ENCODE measurements at places on chromosomes 5 and 9.

DNA sequence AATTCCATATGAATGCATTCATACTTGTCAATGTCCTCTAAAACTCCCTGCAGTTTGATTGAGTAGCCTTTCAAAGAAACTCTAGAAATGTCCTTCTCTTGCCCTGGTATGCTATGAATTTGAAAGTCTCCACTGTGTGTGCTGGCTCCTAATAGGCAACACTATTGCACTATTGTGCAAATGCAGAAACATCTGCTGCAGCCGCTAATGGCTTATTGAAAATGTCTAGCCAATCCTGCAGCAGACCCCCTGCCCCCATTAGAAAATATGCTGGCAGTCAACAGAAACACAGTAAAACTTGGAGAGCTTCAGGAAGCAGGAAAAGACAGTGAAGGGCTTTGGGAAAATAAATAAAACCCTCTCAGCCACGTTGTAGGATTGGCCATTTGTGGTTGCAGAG, 87.3 kb upstream of the GRAMD2B start:
- DNase-seq: no peak

DNA sequence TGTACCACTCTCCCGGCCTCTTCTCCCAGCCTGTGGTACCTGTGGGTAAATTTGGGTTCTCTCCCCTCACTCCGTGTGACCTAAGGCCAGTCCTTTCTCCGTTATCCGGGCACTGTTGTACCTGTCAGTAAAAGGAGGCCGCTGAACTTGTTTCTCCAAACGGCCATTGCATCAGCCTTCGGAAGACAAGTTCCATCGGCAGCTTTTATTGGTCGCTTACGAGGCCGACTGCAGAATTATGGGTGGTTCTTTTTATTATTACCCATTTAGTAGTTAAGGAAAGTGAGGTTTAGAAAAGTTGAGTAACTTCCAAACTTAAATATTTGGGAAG, 558 bp downstream of the GRPEL2 start:
- no peak for DNase-seq

DNA sequence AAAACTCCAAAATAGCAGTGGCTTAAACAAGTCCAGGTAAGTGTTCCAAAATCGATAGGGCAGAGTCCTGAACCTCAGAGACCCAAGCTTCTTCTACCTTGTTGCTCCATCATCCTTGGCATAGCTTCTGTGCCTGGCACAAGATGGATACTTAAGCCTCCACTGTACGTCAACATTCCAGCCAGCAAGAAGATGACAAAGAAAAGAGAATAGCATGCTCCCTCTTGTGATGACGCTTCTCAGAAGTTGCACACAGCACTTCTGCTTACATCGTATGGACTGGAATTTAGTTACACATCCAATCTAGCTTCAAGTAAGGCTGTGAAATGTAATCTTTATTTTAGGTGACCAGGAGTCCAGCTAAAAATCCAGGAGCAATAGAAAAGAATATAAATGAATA, 227.4 kb downstream of the ESM1 start:
- no peak for DNase-seq

DNA sequence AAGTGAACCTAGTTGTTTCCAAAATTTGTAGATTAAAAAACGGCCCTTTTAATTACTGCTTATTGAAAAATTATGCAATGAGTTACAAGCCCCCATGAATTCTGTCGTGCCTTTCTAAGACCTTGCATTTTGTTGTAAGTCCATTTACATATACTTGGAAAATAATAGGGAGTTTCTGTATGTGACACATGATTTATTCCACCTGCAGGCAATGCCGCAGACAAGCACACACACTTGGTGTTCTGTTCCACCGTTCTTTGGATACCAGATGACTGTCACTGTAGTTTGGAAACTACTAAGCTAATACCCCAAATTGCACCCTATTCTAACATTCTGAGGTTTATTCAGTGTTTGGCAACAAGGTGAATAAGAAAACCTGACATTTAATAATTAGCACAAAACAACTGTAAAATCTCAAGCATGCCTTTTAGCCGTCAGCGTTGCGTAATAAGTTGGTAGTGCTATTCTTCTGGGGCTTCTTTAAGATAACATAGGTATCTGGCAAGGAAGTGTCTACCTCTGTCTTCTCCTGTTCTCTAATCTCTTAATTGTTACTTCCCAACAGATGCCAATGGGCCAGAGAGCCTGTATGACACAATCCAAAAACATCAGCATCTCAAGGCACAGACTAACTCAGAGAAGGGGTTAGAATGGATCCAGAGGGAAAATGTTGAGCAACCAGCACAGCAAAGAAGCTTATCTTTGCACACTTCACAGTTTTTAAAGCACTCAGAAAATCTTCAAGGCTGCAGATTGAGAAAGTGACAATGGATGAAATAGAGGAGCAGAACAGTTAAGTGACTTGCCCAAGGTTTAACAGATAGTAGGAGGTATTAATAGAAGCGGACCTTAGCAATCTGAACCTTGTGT, 48.2 kb upstream of the DPYSL3 start:
- DNase-seq: no peak

DNA sequence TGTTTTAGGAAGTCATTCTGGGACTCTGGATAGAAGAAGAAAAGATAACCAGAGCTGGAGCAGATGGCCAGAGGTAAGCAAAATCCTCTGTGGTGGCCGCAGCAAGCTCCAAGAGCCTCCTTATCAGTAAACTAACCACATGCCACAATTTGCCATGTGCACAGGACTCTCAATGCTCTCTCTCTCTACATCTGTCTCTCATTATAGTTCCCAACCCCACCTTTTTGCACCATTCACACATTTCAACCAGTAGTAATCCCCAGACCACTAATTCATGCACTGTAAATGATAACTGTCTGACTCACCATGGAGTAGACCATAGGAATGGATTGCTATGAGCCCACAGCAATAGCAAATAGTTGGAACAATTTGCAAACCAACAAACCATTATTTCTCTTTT, 526.1 kb downstream of the TLR4 start:
- no peak for DNase-seq

GRCh38 chr9:17739022-17739421, 160.2 kb downstream of the SH3GL2 start:
- DNase-seq: no peak

GRCh38 chr9:123478967-123479602, 123.1 kb downstream of the CRB2 start:
- DNase-seq: no peak

- no peak for DNase-seq
Measured at GRCh38 chr5:143662020-143662419, 149.9 kb upstream of the HMHB1 start.

GRCh38 chr5:127092690-127093089, 19.4 kb upstream of the C5orf63 start:
- DNase-seq: no peak

- no peak for DNase-seq
Measured at GRCh38 chr5:96817506-96817905, 9.8 kb upstream of the ERAP1 start.

GRCh38 chr5:160272889-160273288, 39.5 kb downstream of the CCNJL start:
- no peak for DNase-seq

DNA sequence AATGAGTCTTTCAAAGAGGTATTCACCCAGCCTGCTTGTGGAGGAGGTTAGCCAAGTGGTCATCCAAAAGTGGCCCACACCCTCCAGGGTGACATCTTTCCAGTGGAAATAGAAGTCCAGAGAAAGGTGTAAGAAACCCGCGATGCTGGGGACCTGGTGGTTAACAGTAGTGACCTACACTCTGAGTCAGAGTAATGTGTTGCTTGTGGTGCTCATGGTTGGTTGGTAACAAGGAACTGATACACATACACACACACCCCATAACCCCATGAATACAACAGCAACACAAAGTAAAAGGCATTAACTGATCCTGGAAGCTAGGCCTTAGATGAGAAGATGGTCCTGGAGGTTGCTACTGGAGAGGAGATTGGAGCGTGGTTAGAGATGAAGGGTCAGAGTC, 26.9 kb downstream of the MRPS30 start:
- DNase-seq: no peak

Measured in GM12892 (cell line).